ENCODE measurements at places on chromosomes 11 and 22. TPM values are rescaled to one million over a fixed set of nuclear protein-coding genes. Genes with fewer than 3 reads are reported as not detected.

DNA sequence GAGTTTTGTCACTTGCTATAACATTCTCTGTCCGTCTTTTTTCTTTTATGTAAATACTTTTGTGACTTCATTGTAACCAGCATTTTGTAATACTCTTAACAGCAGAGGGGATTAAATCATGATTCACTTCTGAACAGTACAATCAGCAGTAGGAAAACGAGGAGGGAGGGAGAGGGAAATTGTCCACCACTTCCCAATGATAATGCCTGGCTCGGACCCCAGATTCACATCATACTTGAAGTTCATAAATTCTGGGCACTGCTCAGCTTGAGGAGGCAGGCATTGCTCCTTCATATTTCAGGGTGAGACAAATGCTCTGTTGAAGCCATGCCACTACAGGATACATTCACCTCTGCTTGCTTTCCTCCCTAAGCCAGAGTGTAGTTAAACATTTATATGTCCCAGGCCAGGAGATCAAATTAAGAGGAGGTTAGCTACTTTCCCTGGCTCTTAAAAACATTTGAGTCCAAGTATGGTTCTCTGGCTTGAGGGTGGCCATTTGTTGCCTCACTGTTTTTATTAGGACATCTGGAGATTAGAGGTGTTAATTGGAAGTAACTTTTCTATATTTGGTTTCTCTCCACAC, 129.0 kb upstream of the LDLRAD3 start:
- DNase-seq: no peak

DNA sequence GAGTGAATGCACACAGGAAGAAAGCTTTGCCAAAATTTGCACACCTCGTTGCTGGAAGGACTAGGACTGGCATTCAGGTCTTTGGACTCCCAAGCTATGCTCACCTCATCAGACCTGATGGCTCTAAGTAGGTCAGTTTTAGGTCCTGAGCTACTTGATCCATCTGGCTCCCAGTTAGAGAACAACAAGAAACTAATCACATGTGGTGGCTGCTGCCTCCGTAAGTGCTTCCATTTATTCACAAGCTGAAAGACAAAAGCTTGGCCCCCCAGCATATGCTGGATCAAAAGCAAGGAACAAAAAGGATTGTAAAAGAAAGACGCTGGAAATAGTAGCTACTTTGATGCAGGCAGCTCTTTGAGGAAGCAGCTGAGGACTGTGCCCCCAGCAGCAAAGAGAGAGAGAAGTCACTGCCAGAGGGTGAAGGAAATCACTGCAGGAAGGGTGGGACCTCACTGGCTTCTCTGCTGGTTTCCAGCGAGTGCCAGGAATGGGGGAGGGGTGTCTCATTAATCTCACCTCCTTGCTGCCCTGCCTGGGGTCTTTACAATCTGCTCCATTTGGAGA, 268.9 kb downstream of the KIRREL3 start:
- no peak for DNase-seq

GRCh38 chr11:6253197-6253596, 6.4 kb upstream of the CCKBR start:
- DNase-seq: no peak

The OR2D2 gene
- total RNA-seq: not detected

The MMP1 gene
- total RNA-seq: not detected
